ENCODE measurements at places on chromosomes 6 and 20.

DNA sequence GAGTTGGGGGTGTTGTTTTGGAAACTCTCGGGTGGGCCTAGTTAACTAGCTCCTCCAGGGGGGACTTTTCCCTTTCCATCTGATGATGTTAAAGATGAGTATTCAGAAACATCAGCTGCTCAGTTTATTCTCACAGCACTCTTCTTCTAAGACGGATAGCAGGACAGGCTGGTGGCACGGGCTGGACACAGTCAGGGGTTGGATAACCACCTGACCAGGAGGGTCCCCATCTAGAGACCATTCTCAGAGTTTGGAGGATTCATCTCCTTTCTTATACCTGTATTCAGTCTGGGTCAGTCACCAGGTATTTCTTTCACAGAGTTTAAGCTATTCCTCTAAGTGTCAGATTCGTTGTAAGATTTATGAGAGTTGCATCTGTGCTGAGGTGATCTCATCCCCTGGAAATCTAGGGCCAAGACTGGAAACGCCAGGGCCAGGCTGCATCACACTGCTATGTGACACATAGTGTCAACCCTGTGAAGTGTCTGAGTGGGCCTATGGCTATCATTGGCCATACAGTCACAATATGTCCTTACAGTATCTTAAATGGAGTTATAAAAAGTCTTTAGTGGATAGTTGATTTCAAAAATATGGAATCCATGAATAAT is 111.7 kb downstream of the FAM50B start:
- peak; percentile 75 for DNase-seq

GRCh38 chr20:52975803-52976531 is 3.8 kb downstream of the TSHZ2 start:
- no peak for DNase-seq

- no peak for DNase-seq
These were observed 119.1 kb upstream of the SLC2A12 start for GRCh38 chr6:134171517-134171916.

GRCh38 chr6:18985996-18986395 is 598.8 kb downstream of the RNF144B start:
- no peak for DNase-seq

DNA sequence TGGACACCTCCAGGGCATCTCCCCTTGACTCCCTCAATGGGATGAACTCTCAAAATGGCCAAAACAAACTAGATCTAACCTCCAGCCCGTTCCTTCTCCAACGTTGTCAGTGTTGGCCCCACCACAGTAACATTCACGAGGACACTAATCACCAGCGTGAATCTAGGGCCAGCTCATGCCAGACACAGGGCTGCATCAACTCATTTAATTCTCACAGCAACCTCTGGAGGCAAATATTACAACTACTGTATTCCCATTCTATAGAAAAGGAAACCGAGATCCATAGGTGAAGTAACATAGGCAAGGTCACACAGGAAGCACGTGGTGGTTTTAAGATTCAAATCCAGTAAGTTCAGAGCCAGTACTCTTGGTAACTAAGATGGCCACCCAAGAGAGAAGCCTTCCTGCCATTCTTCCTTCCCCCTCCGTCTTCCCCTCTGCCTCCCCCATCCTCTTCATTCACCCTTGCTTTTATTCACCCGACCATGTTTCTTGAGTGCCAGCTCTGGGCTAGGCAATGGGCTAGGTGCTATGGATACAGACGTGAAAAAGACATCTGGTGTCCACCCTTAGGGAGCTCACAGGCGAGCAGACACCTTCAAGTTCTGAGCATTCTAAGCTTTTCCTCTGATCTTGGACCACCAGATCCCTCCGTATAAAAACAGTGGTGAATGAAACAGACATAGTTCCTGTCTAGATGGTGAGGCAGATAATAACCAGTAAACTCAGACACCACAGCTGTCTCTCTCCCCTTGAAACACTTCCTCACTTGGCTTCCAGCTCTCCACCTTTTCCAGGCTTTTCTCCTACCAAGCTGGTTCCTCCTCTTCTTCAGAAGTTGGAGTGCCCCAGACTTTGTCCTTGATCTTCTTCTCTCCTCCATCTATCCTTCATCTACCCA is 9.6 kb downstream of the CCM2L start:
- DNase-seq = no peak

- DNase-seq = no peak
These were observed 8.7 kb downstream of the MTHFD1L start for GRCh38 chr6:150874179-150874578.

GRCh38 chr6:34798057-34798456 is 6.2 kb downstream of the BLTP3A start:
- DNase-seq = no peak

DNA sequence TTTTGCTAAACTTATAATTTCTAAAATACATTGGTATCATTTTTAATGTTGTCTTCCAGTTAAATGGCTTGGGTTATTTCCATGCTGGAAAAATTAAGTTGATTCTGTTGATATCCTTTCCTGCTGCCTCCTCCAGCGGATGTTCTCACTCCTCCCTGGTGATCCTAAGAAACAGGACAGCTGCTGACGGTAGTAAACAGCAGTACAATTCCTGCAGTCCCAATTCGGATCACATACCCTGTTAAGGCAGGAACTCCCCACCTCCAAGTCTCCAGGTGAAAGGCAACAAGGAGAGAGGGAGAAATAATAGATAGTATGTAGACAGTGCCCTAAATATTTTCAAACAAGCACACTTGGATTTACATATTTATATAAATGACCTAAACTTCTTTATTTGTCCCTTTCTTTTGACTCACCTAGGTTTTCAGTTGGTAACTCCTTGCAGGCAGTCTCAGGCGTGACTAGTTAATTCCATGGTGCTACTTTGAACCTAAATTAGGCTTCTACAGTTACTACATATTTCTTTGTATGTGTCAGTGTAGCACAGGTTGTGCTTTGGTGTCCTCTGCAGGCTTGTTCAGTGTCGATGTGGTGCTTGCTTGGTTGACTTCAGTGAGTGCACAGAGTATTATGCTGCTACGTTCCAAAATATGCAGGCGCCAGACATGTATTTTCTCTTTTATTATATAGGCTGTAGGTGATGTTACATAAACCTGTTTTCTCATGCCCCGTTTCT is 126.0 kb downstream of the ADGRB3 start:
- no peak for DNase-seq

DNA sequence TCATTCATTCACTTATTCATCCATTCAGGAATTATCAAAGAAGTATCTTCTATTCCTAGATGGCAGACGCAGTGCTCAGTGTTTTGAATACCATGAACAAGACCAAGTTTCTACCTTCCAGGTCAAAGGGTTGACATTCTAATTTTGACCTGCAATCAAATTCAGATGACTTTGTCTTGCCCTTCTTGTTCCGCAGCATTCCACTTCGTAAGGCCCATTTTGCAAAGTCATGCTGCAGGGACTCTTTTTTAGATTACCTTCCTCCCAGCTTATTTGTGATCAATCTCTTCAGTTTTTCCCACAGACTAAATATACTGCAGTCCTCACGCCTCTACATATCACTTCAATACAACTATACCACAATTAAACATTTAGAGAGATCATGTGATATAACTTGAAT is 7.1 kb upstream of the TAAR1 start:
- no peak for DNase-seq

DNA sequence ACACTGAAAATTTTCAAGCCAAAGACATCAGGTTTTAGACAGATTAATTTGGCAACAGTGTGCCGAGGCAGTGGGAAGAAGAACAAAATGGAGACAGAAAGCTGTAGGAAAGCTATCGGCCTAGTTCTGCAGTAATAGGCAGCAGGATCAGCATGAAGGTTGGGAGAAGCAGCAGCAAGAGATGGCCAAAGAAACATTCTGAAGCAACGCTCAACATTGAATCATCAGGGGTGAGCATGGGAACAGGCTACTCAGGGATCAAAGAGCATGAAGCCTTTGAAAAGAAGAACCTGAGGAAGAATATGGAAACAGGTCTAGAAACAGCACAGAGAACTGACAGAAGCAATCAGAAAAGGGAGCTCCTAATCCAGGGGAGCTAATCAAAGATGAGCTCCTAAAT is 7.1 kb upstream of the DST start:
- DNase-seq = peak; percentile 41

GRCh38 chr6:2658788-2659187 is 91.9 kb downstream of the MYLK4 start:
- peak; percentile 10 for DNase-seq

GRCh38 chr6:17808609-17809008 is 101.9 kb upstream of the NUP153 start:
- DNase-seq = peak; percentile 15

All from EL (cell line).